NCI-H1105 (cell line): ENCODE measurements at places on chromosomes 7 and 10.

- no peak for DNase-seq
Observed at GRCh38 chr7:98319176-98319575, 37.7 kb downstream of the BRI3 start.

- DNase-seq = no peak
Observed at GRCh38 chr10:34498821-34499220, 316.3 kb downstream of the PARD3 start.

DNA sequence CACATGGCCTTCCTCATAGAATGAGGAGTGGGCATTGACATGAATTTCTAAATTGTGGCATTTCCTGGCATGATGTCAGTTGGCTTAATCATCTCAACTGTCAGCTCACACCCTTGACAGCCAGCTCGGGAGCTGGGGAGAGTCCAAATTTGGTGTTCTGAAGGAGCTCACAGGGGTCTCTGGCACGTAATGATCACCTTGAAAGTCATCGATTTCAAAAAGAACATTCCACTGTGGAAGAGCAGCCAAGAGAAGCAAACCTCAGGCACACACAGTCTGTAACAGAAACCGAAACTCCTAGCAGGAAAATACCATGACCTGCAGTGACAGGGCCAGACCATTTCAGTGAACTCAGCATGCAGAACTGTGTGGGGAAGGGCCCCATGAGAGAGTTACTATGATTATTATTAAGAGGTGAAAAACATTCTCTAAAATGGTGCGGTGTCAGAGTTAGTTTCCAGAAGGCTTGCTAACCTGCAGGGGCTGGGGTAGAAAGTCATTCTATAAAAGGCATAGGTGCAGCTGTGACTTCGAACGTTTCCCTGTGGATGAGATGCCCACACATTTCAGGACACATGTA, 26.4 kb upstream of the KLF6 start:
- DNase-seq = no peak

GRCh38 chr10:1454951-1455350, 282.4 kb downstream of the ADARB2 start:
- peak; percentile 56 for DNase-seq

GRCh38 chr10:2812631-2813030, 254.7 kb upstream of the PFKP start:
- no peak for DNase-seq

DNA sequence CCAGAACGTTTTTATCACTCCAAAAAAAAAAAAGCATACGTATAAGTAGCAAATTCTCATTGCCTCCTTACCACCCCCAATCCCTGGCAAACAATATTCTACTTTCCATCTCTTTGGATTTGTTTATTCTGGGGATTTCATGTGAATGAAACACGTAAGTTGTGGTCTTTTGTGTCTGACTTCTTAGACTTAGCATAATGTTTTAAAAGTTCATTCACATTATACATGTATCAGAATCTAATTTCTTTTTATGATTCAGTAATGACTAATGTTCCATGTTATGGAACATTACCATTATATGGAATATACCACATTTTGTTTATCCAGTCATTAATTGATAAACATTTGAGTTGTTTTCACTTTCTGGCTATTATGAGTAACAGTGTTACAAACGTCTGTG, 12.5 kb upstream of the KLHL7 start:
- no peak for DNase-seq

- DNase-seq = no peak
Observed at GRCh38 chr10:77578583-77579227, 58.9 kb downstream of the KCNMA1 start.

DNA sequence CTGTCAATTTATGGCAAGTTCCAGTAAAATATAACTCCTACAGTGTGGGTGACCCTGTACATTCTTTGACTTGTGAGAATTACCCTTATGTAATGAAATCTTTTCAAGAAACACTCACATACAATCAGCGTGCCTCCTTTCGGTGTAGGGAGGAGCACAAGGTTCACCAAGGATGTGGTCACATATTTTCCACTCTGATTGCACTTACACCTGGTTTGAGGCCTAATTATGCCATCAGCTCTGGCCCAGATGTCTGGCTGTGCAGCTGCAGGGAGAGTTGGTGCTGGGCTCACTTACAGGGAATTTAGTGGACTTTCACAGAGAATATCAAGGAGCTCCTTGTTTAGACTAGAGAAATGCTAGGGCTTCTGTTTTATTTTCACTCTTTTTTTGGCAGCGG, 146.0 kb upstream of the STEAP4 start:
- DNase-seq = no peak

DNA sequence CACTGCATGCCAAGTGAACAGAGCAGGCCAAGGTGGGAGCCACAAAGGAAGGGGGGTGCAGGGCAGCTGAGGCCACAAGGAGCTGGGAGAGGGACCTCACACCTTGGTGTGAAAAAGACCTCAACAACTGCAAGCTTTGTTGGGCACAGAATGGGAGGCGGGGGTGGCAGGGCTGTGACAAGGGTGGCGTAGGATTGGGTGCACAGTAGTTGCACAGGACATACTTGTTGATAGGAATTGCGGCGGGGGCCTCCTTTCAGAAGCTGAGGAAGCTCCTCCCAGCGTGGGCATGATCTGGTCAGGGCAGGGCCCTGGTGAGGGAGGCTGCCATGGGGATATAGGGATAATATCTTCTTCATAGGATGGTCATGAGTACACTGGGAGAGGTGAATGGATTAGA, 25.8 kb downstream of the POLL start:
- no peak for DNase-seq

- no peak for DNase-seq
Observed at GRCh38 chr10:102131286-102132170, 1.3 kb upstream of the PPRC1 start.

DNA sequence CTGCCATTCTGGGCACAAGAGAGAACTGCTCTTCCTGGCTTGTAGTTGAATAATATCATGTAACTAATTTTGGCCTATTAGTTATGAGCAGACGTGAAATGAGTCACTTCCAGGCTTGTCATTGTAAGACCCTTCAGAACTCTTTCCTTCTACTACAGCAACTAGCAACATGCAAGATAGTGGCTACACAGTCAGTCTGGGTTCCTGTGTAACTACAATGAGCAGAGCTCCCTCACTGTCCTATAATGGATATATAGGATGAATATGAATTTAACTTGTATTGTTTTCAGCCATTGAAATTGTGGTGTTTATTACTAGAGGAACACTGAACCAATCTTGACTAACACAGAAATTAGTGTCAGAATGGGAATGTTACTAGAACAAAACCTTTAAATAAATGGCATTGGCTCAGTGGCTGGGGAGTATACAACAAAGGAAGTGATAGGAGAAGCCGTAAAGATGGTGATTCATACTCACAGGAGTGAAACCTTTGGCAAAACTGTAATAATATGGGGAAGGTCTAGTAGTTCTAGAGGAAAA, 2.9 kb upstream of the MTPN start:
- DNase-seq = no peak

GRCh38 chr7:127571741-127572505, 13.5 kb downstream of the GCC1 start:
- no peak for DNase-seq

DNA sequence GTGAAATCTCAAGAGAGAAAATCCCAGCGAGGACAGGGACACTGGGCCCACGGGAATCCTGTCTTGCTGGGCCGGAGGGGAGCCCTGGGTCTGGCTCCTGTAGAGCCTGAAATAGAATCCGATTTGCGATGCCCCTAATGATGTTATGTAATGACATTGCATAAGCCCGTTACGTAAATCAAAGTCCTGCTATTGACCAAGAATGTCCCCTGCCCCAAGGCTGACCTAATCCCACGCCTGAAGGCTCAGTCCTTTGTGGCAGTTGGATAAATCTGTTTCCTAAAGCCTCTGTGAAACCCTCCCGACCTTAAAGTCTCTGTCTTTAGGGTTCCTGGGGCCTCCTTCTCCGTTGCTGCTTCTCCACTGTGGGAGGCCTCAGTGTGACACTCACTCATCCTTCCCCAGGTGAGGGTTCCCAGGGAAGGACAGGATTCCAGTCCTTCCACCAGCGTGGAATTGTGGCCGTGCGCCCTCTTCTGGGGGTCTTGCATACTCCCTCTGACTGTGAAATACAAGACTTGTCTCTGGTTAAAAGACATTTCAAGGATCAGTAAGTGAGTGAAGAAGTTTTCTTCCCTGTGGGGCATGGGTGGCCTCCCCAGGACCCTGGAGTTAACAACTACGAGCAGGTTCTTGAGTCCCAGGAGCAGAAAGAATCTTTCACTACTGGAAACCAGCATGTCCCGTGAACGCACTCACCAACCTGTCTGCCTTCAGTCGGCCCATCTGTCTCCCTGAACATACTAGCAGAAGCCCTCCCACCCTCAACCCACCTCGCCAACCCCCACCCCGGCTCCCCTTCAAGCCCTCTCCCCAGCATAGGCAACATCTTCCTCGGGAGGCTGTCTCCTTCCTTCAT, 19.8 kb downstream of the ZNF467 start:
- DNase-seq = no peak

DNA sequence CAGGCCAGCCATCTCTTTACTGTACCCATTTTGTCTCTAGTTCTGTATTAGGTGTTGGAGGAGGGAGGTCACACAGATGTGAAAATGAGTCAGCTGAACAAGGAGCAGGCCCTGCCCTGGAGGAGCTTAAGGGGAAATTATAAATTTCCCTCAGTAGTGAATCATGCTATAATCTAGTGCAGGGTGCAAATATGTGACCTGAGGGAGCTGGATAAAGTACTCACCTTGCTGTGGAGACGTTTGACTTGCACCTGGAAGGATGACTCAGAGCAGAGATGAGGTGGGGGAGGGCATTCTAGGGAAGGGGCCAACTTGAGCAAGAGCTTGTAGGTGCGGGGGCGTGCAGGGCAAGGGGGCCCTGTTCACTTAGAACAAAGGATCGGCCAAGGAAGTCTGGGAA, 610.6 kb downstream of the SDK1 start:
- DNase-seq = no peak
